ENCODE measurements at places on chromosomes 1 and 21.

DNA sequence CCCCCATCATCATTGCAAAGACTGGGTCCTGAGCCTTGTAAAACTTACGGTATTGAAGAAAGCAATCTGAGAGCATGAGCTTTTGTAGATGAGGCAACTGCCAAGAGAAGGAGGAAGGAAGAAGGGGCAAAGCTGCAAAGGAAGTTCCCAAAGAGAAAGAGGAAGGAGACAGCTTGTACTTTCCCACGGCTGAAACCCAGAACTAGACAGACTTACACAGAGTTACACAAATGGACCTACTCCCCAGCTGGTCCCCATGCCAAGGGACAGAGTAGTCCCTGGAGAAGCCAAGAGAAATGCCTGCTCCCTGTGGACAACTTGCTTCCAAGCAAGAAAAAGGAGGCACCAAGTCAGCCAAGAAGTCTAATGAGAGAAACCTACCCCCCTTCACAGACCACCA is 22.6 kb downstream of the SLC5A9 start:
- DNase-seq: no peak

DNA sequence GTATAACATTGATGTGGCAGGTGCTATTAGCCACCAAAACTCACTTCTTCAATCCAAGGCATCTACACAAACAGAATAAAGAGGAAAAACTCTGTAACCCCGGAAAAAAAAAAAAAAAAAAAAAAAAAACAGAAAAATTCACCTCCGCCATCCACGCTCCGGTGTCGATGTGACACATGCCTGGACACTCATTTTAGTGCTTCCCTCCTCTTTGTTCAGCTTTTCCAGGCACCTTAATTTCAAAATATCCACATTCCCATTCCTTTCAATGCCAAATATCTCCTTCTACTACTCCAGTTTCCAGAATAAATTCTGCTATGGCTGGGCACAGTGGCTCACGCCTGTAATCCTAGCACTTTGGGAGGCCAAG is 5.8 kb upstream of the RERE start:
- DNase-seq: no peak

GRCh38 chr1:160629286-160630210 is 17.3 kb downstream of the SLAMF1 start:
- no peak for DNase-seq

- no peak for DNase-seq
Measured at GRCh38 chr21:39156024-39156423, 27.2 kb downstream of the PSMG1 start.

DNA sequence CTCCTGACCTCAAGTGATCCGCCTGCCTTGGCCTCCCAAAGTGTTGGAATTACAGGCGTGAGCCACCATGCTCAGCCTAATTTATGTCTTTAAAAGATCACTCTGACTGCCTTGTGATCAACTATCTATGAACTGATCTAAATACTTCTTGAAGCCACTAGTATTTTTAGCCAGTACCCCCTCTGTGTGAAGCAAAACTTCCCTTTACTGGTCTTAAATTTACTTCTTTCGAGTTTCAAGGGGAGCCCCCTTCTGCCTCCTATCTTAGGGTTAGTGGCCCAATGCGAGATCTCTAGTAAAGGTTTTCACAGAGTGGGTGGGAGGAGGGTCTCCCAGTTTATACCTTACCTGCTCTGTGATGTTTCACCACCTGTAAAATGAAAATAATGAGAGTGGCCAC is 66.1 kb upstream of the RPL11 start:
- no peak for DNase-seq
